ENCODE measurements at places on chromosomes 1 and 21.

GRCh38 chr1:235999259-235999925 is 65.5 kb downstream of the NID1 start:
- no peak for DNase-seq

- no peak for DNase-seq
Observed at GRCh38 chr1:162859191-162859590, 1.8 kb downstream of the CCDC190 start.

DNA sequence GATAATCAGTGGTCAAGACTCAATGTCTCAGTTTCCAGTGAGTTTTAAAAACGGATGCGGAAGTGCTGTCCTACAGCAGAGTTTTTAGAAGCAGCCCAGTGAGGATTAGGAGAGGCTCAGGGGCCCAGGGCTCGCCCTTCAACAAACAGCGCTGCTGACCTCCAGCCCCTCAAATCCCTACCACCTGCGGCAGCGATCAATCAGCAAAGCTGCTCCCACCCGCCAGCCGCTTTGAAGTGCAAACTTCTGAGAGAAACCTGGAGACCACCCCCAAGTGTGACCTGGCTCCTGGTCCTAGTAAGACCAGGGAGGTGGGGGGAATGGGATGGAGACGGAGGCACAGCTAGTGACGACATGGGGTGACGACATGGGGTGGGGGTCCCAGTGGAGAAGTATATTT is 14.4 kb downstream of the ZBTB17 start:
- DNase-seq, result no peak

DNA sequence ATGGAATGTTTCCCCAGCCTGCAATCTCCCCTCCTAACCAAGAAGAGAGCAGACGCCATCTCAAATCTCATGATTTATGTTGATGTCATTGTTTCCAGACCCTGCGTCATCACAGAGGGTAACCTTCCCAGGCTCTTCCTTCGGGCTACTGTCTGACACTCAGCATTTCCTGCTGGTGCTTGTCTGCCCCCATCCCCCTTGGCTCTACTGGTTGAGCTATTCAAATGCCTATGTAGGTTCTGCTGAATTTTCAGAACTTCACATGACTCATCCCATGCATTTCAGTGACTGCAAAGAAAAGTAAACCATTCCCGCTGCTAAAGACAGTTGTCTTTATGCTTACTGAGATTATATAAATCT is 24.8 kb upstream of the ITPKB start:
- no peak for DNase-seq

DNA sequence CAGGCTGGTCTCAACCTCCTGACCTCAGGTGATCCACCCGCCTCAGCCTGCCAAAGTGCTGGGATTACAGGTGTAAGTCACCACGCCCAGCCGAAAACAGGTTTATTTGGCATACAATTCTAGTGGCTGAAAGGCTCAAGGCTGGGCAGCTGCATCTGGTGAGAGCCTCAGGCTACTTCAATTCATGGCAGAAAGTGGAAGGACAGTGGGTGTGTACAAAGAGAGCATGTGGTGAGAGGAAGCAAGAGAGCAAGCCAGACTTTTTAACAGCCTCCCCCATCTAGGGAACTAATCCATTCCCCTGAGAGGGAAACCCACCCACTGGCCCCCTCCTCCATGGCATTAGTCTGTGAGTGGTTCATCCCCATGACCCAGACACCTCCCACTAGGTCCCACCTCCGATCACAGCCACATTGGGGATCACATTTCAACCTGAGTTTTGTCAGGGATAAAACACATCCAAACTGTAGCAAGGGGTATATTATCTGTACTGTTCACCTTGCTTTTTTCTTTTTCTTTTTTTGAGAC is 9.5 kb downstream of the BMP8A start:
- DNase-seq, result no peak

DNA sequence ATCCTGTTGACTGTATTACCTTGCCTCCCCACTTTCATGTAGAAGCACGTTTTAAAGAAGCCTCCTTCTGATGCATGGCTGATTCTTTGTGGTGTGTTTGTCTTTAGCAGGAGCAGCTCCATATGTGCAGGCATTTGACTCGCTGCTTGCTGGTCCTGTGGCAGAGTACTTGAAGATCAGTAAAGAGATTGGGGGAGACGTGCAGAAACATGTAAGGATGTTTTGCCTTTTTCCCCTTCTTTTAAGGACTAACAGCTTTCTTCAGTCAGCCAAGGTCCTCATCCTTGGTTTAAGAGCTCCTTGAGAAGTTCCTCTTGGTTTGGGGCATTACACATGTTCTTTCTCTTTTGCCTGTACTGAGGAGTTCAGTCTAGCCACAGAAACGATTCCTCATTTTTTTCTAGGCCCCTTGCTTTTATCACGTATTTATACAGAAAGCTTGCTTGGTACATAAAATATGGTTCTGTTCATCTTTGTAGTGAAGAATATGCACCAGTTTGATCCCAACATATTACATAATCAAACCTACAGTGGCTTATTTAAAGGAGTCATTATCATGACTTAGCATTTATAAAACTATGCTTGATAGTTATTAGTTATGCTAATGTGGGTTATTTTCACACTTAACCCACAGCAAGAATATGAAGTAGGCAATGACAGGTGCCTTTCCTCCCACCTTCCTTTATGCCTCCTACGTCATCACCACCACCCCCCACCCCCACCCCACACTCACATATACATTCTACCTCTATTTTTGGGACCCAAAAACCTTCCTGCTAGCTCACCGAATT is 19.6 kb downstream of the CAP1 start:
- DNase-seq, result no peak

DNA sequence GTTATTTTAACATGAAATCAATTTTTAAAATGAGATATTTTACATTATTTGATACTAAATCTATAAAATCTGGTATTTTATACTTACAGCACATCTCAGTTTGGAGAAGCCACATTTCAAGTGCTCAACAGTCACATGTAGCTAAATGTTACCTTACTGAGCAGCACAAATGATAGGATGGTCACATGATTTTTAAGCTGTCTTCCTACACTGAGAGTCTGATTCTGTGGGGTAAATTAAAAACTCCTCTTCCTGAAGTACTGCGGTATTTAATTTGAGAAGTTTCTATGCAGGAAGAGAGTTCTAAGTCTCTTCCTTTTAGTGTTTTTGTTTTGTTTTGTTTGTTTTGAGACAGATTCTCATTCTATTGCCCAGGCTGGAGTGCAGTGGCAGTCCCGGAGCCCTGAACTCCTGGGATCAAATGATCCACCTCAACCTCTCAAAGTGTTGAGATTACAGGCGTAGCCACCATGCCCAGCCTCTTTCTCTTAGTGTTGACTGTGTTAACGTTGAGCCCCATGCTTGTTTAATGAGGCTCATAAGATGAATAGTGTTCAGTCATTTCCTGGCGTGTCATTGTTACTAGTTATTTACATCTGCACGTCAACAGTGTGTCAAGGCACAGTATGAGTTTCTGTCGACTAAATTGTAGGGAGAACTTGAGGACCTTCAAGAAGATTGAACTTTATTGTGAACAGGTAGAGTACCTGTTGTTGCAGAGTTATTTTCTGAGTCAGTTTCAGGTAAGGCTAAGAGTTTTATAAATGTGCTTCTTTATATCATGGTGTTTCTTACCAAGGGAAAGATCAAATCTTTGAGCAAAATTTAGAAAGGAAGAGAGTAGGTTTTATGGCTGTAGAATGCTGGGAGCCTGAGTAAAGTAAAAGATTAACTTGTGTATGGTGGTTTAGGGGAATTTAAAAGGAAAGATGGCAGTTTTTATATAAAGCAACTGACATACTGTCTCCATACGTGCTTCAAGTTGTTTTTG is 3.3 kb downstream of the CNST start:
- no peak for DNase-seq

GRCh38 chr1:159007726-159008125 is 2.0 kb upstream of the IFI16 start:
- DNase-seq, result no peak

GRCh38 chr1:227469708-227470107 is 93.6 kb upstream of the ZNF678 start:
- no peak for DNase-seq

DNA sequence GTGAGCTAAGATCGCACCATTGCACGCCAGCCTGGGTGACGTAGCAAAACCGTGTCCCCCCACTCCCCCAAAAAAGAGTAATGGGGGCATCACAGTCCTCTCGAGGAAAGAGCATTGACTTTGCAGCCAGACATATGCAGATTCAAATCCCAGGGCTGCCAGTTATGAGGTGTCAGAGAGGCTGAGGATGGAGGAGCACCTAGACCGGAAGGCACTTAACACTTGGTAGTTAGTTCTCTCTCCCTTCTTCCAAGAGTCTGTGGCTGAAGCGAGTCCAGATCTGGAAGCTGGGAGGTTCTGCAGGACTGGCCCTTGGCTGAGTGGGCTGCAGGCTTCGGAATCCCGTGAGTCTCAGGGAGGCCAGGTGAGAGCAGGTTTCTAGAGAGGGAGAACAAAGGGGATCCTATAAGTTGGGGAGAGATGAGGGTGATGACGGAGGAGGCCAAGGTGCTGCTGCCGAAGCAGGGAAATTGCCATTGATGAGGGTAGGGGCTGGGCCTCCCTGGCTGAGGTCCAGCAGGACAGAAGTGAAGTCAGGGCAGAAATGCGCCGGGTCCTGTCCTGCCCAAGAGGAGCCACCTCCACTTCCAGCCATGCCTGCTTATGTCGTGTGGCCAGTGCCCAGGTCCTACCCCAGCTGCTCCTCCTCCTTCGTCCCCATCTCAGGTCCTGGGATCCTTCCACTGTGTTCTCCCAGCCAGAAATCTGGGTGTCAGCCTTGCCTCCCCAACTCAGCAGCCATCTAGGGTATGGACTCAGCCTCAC is 13.3 kb upstream of the SPOCD1 start:
- no peak for DNase-seq

DNA sequence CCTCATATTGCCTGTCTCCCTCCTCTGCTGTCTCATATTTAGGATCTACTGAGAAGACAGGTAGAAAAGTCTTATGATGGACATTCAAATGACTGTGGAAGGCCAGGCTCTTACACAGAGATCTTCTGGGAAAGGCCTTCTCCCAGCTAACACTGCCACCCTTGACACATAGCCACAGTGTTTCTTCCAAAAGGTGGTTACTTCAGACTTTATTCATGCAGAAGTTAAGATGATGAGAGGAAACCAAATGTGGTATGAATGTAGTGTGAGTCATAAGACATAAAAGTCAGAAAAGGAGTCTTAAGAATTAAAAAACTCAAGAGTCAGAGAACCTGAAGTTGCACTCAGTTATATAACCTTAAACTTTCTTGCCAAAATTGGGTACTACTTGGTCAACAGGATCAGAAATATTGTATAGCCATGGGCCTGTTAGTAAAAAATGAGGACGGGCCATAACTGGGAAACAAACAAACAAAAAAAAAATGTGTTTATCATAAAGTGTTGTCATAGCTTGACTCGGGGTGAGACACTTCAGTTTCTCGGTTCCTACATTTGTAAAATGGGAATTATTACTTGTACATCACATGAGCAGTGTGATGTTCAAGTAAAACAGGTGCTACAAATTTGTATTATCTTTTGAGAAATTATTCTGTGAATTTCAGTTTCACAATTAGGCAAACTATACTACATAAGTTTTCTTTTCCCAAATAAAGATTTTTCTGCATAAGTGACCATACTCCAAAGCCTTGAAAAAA is 1.2 kb upstream of the DENND1B start:
- DNase-seq, result no peak

DNA sequence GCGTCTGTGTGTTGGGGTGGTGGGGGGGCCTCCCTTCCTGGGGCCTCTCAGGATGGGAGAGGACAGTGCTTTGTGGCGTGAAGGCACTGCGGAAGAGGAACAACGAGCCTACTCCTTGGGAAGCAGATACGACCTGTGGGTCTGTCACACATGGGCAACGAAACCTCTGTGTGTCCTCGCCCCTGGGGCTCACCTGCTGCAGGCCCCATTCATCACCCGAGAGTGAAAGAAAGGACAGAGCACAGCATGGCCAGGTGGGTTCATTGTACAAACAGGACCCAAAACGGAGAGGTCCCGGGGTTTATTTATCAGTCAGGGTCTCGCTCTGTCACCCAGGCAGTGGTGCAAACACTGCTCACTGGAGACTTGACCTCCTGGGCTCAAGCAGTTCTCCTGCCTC is 40.1 kb upstream of the LIN9 start:
- DNase-seq, result no peak

GRCh38 chr1:235671992-235672391 is 22.4 kb upstream of the GNG4 start:
- DNase-seq, result no peak

- DNase-seq, result no peak
Observed at GRCh38 chr1:231628207-231628876, 1.8 kb downstream of the DISC1 start.

- DNase-seq, result no peak
Observed at GRCh38 chr1:87906078-87906477, 577.4 kb downstream of the LMO4 start.

- DNase-seq, result no peak
Observed at GRCh38 chr1:3652548-3653285, 401 bp downstream of the TP73 start.

DNA sequence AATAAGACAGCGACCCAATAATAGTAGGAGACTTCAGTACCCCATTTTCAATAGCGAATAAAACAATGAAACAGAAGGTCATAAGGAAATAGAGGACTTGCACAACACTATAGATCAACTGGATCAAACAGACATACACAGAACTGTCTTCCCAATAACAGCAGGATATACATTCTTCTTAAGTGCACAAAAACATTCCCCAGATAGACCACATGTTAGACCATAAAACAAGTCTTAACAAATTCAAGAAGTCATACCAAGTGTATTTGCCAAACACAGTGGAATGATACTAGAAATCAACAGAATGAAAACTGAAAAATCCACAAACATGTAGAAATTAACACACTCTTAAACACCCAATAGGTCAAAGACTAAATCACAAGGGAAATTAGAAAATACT is 78.0 kb downstream of the LBR start:
- no peak for DNase-seq

DNA sequence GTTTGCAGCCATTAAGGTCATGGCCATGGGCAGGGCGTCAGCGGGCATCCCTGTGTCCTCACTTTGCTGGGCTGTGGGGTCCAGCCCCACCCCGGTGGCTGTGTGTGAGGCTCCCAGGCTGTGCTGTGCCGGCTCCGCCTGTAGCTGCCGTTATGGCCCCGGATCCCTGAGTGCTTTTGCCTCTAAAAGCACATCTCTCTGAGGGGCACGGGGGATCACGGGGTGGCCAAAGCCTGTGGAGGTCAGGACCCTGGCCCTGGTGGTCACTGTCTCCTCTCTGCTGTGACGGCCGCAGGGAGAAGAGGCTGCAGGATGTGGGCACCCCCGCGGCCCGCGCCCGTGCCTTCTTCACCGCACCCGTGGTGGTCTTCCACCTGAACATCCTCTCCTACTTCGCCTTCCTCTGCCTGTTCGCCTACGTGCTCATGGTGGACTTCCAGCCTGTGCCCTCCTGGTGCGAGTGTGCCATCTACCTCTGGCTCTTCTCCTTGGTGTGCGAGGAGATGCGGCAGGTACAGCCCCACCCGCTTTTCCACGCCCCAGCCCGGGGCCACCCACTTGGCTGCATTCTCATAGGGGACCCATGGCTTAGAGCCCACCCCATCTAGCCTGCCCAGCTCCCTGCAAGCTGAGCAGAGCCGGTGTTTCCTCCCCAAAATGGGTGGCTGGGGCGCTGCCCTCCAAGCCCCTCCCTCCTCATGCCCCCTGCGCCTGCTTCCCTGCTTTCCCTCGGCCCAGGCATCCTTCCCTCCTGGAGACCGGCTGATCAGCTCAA is 48.2 kb downstream of the TRPM2 start:
- no peak for DNase-seq
